NCI-H146 (cell line): ENCODE measurements at places on chromosomes 1 and 21.

GRCh38 chr1:52604063-52604770 lies 2.0 kb downstream of the GPX7 start:
- no peak for DNase-seq

DNA sequence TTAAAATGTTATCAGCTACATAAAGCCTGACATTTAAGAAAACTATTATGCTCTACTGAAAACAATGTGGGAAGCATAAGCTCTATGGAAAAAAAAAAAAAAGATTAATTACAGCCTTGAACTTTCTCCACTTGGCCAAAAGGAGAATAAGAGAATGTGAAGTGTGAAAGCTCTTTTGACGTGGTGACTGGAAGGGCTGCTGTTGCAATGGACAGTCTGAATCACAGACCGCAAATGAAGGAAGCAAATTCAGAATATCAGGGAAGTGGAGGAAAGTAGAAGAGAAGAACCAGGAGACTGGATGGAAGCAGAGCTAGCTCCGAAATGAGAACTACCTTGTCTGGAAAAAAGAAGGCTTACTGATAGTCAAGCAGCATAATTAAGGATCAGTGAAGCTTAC lies 106.8 kb downstream of the AK5 start:
- no peak for DNase-seq

DNA sequence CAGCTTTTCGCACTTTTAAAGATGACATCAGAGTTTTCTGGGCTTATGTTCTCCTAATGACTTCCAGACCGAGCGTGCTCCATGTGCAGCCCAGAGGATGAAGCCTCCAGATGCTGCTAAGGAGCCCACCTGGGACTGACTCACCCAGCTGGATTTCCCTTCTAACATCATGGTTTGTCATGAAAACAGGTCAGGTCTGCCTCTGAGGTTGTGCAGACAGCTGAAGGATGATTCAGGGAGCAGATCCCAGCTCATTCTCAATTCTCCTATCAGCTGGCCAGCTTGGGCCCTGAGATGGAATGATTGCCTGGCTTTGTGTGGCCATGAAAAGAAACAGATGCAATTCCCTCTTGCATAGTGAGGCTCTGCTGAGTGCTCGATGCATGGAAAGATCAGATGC lies 123.9 kb upstream of the DUSP10 start:
- DNase-seq = no peak

GRCh38 chr1:182740120-182740519 lies 49.5 kb upstream of the NPL start:
- DNase-seq = no peak
